Spleen (tissue), 13 donors: ENCODE measurements at places on chromosomes 2 and 18. TPM values are rescaled to one million over a fixed set of nuclear protein-coding genes. Genes with fewer than 3 reads are reported as not detected.

Gene KATNAL2
- total RNA-seq, result 1.5 TPM

Gene EN1
- total RNA-seq, result not detected

Gene SLC14A1
- 10.3 TPM for total RNA-seq

Gene KCNG2
- total RNA-seq, result 1.4 TPM

Gene LRATD1
- total RNA-seq, result 0.23 TPM

DNA sequence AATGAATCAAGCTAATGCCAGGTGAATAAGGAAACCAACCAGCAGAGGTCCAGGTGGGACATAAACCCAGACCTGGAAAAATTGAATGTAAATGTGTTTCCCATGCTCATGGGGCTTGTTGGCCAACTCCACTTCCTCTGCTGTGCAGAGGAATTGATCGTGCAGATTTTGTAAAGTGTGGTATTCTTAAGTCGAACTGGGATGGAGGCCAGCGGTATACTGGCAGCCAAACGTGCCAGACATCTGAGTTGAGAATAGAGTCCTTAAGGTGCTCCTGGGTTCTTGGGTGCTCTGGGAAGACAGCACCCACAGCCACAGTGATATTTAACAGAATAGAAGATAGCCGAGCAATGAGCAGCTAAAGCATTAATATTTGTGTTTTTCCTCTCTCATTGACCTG, 146.5 kb upstream of the LGALSL start:
- no peak for DNase-seq

- DNase-seq, result no peak
Measured at GRCh38 chr2:216635701-216636550, 2.7 kb downstream of the IGFBP2 start.

DNA sequence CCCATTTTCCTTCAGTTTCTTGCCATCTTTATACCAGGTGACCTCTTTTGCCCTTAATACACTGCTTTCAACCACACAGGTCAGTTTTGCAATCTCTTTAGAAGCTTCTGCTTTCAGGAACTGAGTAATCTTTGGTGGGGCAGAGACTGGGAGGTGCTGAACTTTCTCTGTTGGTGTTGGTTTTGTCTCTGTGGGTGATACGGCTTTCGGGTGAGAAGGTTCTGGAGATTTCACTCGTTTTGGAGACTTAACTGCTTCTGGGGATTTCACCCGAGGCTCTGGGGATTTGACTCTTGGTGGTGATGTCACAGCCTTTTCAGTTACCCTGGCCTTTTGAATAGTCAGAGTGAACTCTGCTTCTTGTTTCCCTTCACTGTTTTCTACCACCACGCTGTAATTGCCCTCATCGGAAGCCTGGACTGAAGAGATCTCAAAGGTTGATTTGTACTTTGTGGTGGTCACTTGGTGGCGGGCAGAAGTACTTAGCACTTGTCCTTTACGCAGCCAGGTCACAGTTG, 50.4 kb downstream of the PLEKHA3 start:
- DNase-seq, result no peak

DNA sequence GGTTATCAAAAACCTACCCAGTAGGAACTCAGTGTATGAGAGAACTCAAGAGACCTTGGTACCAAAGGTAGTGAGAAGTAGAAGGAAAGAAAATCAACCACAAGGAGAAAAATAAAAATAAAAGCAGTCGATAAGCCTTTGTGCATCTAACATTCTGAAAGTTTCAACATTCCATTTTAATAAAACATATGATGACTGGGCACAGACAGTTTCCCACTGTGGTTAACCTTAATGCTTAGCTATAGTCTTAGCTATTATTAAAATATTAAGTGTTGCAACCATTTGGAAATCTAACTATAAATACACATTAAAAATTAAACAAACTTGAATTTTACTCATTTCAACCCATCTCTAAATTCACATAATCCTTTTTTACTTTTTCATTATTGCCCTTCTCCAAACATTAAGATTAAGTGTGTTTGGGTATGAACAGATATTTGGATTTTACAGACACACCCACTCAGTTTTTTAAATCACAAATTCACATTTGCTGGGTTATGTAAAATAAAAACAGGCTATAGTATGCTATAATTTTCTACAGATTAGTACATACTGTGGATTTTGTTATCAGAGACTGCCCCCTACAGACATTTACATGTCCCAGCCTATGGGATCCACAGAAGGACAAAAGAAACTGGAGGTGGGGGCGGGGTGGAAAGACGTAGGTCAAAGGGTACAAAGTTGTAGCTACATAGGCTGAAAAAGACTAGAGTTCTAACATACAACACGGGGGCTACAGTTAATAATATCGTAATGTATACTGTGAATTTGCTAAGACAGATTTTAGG, 32.8 kb downstream of the SRBD1 start:
- no peak for DNase-seq

DNA sequence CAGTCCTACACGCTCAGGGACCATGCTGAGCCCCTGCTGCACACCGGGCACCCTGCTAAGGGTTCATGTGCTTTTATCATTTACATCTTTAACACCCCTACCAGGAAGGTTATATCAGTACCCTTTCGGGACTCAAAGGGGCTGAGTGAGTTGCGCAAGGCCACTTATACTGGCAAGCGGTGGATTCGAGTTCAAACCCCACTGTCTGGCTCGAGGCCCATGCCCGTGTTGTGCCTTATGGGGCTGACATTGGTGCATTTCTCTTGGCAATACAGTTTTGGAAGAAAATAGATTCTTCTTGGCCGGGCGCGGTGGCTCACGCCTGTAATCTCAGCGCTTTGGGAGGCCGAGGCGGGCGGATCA, 69.5 kb upstream of the MAP4K4 start:
- no peak for DNase-seq
